Smooth muscle cell of the brain vasculature (primary cell): ENCODE measurements at places on chromosomes 4 and X.

DNA sequence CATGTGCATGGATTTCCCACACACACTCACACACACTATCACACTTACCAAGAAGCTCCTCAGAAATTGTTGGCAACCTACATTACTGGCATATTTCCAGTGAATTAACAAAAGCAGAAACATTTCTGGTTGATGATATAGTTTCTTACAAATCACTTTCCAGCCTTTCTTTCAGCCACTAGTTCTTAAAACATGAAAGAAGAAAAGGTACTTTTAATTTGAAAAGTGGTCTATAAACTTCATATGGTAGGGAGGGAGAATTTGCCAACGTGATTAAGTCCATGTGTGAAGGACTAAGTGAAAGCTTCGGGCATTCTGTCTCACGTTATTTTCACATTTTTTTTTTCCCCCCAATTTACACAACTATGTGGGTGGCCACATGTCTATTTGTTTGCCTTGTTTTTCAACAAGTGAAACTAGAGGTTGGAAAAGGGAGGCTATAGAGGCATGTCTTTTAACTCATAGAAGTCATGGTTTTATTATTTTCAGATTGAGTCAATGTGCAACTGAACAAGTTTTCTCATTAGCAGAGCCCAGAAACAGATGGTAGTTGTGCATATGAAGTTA, 832.1 kb upstream of the INTU start:
- no peak for DNase-seq

DNA sequence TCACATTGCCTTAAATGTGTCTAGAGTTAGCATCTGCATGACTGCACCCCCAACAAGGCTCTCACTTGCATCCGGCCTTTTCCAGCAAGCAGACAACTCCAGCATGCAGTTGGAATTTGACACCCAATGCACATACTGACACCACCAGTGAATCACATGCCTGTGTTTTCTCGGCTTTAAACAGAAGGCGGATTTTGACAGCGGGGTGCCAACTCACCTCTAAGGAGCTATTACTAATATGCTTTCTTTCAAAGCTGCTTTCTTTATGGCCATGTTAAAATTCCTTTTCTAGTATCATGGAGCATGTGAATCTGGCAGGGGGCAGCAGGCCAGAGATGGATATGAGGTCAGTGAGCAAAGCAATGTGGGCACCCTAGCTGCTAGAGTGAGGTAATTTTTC, 78.0 kb upstream of the CLNK start:
- peak; percentile 92 for DNase-seq

DNA sequence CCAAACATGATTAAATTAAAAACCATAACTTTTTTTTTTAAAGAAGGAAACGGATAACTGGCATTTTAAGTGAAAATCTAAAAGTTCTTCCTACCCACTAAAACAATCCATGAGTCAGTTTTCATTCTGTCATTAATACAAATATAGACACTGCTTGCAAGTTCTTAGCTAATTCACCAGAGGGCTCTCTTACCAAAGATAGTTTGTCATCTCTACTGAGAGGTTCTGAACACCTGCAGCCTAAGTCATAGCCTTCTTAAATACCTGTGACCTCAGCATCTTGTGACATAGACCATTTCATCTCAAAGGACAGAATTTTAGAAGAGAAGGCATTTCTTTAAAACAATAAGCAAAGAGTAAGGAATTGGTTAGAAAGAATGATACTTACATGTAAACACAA, 65.3 kb upstream of the FAM120C start:
- no peak for DNase-seq

DNA sequence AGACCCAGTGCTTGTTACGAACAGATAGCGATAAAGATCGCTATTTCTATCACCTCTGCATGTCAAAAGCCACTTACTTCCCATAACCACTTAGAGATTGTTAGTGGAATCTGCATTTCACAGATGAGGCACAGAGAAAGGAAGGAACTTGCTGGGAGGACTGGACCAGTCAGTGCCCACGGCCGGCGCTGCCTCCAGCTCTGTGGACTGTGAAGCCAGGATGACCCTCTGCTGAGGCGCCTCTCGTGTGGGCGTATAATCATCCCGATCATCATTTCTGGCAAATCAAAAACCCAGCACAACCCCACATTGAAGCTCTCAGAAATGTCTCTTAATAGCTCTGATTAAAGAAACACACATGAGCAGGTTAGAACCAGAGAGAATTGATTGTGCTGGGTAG, 61.5 kb upstream of the ADRA2C start:
- DNase-seq: no peak

GRCh38 chr4:141587897-141588296, 48.5 kb upstream of the IL15 start:
- no peak for DNase-seq

DNA sequence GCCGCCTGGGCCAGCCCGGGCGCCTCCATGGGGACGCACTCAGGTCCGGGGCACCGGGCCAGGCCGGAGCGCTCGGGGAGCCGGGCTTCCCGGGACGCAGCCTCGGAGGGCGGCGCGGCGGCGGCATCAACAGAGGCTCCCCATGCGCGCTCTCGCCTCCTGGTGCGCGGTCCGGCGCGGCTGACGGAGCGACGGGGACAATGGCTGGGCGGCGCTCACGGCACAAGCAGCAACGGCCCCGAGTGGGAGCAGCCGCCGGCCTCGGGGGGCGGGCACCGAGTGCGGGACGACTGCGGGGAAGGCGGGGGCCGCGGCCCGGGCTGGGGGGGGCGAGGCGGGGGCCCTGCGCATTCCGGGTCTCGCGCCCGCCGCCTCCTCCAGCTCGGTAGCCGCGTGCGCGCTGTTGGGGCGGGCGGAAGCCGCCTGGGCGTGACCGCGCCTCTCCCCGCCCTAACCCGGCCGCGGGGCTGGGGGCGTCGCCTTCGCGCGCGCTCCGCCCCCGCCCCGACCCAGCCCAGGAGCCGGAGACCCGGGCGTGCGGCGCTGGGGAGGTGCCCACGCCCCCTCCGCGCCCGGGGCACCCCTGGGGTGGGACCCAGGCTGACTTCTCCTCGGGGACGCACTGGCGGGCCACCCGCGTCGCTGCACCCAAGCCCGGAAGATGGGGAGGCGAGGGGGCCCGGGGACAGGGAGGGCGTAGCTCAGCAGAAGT, at the start of gene PRKX:
PRKX (minus strand) TSS at position 425 of the 712 bp plus-strand sequence; CDS start at position 29, 396 bp downstream.
- no peak for DNase-seq

GRCh38 chr4:25449270-25449669, 72.2 kb downstream of the ANAPC4 start:
- DNase-seq: no peak

DNA sequence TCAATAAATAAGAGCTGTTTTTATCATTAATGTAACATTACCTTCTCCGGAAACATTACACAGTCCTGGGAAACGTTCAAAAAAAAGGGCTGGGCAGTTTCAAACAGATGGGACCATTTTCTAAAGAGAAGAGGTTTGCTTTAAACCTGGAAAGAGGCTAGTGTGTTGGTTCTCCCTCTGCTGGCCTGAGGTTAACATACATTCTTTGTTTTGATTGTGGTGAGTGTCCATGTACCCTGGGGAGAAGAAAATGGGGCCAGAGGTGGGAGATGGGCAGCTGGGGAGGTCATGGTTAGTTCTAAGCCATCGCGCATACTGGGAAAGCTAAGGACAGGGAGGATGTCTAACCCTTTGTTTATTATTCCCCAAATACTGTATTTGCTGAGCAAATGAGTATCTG, 194.7 kb downstream of the CPEB2 start:
- DNase-seq: peak; percentile 62

DNA sequence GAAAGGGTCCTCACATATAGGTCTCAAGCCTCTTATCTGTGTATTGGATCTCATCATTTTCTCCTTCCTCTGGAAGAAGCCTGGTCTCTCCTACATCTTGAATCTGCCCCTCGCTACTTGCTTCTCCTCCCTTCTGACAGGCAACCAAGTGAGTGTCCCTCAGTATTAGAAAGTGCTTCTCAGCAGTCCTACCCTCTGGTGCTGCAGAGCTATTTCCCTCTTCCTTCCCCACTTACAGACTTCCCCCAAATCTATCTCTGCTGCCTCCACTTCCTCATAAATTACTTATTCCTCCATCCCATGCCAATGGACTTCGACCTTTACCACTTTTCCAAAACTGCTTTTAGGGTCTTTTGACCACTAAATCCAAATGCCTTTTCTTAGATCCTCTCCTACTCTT, 129.1 kb upstream of the NAP1L5 start:
- DNase-seq: no peak

GRCh38 chr4:76590798-76591281, 155.8 kb downstream of the SHROOM3 start:
- no peak for DNase-seq

DNA sequence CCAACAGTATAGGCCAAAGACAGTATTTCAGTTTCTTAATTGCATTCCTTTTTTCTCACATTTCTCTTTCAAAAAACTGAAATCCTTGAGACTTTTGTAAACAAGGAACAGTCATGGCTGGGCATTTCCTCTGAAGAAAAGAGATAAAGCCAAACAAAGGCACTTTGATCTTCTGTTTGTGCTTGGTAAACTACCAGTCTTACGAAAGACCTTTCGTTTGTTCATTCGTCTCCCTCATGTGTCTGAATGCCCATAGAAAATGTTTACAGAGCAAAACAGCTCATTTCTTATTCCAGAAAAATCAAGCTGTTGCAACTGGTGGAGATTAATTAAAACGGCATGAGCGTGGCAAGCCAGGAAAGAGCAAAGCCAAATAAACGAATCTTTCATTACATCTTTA, 178.0 kb downstream of the GASK1B start:
- DNase-seq: no peak
